ENCODE measurements at places on chromosomes 12 and 14.

- DNase-seq: no peak
These were observed 249.6 kb upstream of the TBX3 start for GRCh38 chr12:114933428-114934160.

DNA sequence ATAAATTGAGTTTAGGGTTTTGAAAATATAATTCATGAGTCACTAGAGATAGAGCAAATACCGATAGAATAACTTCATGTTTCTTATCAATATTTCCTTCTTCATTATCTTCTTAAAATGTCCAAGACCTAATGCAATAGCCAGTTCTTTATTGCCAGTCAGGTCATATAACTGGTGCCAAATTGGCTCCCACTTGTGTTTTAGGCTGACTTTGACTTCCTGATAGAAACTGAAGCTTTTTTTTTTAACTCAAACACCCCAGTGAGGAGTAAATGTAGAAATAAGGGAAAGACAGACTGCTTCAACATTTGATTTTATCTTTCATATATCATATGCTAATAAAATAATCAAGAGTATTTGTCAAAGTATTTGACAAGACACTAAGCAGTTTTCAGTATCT lies 80.7 kb downstream of the ARMH4 start:
- no peak for DNase-seq

GRCh38 chr12:24718617-24719016 lies 230.3 kb downstream of the BCAT1 start:
- no peak for DNase-seq

GRCh38 chr12:58413794-58414193 lies 472.4 kb downstream of the ATP23 start:
- DNase-seq: no peak

DNA sequence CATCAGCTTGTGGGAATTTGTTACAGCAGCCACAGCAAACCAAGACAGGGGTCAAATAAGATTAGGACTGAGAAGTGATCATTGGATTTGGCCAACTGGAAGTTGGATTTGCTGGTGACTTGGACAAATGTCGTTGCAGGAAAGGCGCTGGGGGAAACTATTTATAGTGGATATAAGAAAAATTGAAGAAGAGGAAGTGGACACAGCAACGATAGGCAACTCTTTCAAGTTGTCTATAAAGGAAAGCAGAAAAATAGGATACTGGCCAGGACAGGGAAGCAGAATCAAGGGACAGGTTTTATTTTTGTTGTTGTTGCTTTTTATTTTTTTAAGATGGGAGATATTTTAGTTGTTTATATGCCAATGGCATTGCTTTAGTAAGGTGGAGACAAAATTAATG lies 56.2 kb upstream of the RTRAF start:
- DNase-seq: no peak

DNA sequence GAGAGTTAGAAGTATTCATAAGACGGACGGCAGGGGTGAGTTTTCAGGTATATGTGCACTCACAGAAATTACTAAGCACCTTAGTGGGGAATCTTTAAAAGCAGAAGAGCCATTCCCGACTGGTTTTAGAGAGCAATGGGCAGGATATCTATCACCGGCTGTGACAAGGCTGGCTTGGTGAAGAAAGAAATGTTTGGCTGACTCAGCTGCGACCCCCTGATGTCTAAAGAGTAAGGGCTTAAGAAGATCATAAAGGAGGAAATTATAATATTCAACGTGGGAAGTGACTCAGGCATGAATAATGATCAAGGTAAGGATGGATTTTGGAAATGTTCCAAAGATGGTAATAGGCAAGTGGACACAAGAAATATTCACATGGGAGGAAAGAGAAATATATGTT lies 407.6 kb downstream of the TMEM132D start:
- no peak for DNase-seq

- DNase-seq: no peak
These were observed 381.3 kb downstream of the TMTC2 start for GRCh38 chr12:83067981-83068380.

GRCh38 chr12:42767998-42768397 lies 178.5 kb upstream of the PRICKLE1 start:
- no peak for DNase-seq

DNA sequence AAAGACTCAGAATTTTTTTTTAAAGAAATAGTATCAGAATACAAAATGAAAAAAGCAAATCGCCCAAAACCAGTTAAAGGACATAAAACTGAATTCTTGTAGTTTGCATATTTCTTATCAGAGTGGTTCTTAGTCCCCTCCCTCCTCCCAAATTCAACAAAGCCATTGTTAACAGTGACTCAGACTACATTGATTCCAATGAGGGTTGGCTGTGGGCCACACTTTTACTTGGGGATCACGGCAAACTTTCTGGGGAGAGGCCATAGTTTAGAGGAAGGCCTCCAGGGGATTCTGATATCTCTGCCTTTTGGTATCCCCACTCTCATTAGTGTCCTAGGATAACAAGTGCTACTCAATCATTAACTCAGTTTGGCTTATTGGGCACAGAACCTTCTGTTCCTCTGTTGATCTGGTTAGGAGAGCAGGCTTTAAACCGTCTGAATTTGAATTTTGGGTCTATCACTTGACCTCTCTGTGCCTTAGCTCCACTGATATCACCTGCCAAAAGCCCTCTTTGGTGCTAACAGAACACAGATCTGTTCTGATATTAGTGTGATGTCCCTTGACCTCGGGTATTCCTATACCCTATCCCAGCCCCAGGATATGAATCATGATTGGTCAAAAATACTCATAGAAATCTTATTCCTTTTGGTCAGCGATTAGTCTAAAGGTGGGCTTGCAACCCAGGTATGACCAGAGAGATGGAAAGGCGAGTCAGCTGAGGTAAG lies 45.2 kb upstream of the APPL2 start:
- DNase-seq: no peak

All from thoracic aorta (tissue), 2 donors.